Activated CD8-positive, alpha-beta memory T cell treated with anti-CD3 and anti-CD28 coated beads for 1 hour (primary cell): ENCODE measurements at places on chromosomes 2 and 18.

- no peak for DNase-seq
These were observed 362.0 kb downstream of the SOCS6 start for GRCh38 chr18:70650878-70651277.

- DNase-seq, result no peak
These were observed 735.4 kb upstream of the FANCL start for GRCh38 chr2:58976375-58977071.

GRCh38 chr18:36812678-36813077, 16.1 kb downstream of the TPGS2 start:
- DNase-seq, result no peak

DNA sequence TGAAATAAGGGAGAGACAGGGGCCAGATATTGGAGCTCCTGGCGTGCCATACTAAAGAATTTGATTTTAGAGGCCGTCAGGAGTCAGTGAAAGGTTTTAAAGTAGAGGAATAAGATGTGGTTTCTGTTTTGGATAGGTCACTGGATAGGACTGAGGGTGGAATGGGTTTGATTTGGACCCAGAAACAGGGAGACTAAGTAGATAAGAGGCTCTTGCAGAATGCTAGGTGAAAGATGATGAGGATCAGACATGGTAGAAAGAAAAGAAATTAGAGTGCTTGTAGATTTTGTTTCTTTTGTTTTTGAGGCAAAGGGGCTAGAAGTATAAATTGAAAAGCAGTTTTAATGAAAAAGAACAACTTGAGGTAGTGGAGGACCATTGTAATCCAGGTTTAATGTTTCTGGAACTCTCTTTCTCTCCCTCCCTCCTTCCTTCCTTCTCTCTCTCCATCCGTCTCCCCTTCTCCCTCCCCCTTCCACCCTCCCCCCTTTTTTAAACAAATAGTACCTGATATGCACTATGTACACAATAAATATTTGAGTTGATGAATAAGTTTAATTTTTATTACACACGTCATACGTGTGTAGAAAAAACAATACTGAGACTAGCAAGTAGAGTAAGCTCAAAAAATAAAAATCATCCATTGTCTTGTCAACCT, 1.9 kb downstream of the NDUFV2 start:
- no peak for DNase-seq

DNA sequence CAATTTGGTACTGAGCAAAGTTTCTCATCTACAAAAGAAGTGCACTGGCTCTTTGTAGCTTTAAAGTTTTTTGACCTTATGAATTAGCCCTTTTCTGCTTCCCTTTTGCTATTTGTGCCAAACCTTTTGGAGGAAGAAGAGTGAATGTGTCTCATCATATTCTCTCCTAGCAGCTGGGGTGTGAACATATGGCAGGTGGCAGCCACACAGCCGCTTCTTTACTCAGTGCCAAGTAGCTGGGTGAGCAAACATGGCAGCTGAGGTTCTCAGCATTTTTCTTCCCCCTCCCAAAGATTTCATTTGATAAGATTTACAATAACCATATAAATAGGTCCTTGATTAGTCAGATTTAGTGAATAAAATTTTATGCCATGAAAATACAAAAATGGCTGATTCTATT, 46.7 kb upstream of the STK17B start:
- no peak for DNase-seq

DNA sequence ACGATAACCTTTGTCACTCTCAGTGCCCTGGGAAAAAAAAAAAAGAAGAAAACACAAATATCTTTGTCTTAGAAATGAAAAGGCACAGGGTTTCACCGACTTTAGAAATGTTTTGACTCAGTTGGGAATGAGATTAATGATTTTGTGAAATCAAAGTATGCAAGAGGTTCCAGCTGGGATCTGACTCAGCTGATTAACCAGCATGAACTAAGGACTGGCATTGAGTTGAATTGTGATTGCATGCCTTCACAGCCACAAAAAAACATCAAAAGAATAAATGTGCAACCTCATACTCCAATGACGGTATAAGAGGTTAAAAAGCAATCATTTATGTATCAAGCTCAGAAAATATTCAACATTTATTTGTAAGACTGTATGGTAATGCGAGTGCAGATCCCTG, 566.6 kb upstream of the DSEL start:
- DNase-seq, result no peak

DNA sequence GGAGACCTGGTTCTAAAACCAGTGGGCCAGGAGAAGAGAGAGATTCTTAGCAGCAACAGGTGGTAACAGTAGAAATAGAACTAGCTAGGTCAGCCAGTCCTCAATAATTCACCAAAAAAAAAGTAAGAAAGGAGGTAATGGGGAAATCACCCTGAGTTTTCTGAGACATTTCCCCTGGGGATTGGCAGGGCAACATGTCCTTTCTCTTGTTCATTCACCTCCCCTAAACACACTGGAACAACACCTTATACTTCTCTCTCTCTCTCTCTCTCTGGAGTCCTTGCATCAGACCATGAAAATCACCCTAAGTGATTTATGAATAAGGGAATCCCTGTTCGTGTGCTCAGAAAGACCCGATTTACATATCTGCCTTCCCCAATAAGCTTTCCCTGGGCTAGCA, 64.8 kb downstream of the COX7A2L start:
- DNase-seq, result no peak

DNA sequence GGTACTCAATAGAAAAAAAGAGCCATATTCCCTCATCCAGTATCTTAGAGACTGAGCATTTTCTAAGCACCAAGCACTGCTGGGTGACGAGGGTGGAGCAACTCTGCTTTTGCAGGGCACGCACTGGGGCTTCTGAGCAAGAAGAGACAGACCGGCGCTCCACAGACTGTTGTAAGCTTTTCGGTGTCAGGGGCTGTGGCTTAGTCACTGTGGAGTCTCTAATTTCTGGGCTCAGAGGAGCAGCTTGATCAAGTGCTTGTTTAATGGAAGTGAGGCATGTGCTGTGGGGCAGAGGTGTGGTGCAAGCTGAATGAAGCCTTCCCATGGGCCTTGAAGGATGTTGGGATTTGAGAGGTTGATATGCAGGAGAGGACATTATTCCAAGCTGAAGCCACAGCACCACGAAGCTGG, 227.1 kb downstream of the MYCN start:
- no peak for DNase-seq

DNA sequence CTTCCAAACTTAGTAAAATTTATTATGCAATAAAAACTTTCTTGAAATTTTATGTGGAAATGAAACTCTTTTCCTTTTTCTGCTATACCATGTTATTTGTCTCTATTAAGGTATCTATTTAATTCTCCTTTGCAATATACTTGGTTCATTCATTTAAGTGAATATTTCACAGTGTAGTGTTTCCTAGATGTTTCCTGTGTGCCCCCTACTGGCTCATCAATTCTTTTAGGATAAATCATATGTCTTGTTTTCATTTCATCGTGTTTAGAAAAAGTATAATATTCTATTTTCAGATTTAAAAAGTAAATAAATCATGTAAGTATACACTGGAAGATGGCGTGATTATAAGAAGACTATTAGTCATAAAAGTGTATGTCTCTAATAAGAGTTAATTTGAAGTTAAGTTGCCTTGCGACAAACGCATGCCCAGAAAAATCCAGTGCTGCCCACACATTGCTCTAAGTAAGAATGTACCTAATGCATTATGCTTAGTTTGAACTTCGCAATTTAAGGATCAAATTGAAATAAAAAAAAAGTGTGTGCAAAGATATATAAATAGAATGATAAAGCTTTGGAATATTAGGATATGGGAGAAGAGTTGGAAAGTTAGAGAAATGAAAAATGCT, 525.4 kb downstream of the KCNJ3 start:
- no peak for DNase-seq

DNA sequence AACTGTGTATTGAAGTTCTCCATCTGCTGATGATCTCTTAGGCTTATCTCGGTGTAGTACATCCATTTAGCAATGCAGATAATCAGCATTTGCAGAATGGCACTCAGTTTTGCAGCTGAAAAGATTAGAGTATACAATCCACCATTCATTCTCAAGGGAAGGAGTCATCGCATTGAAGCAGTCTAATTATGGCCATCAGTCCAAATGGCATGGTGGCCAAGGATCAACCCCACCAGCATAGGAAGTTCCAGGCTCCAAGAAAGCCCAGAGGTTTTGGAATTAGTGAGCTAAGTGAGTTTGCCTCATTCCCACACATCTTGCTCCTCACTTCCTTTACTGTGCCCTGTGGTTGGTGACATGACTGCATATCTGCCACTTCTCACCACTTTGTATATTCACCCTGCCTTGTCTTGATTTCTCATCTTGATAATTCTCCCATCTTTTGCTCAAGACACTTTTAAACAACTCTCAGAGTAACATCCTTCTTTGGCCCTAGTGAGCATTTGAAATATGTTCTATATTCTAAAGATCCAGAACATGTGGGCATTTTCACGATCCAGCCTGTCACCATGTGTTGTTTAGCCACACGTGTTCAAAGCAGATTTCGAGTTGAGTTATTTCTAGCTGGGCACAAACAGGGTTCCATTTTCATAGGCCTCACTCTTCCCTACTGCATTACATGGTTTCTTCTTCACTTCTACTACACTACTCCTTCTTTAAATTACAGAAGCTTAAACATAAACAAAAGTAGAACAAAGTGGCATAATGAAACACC, 1119.8 kb downstream of the TSN start:
- no peak for DNase-seq

- DNase-seq, result no peak
These were observed 241.5 kb downstream of the SATB2 start for GRCh38 chr2:199216253-199216652.

DNA sequence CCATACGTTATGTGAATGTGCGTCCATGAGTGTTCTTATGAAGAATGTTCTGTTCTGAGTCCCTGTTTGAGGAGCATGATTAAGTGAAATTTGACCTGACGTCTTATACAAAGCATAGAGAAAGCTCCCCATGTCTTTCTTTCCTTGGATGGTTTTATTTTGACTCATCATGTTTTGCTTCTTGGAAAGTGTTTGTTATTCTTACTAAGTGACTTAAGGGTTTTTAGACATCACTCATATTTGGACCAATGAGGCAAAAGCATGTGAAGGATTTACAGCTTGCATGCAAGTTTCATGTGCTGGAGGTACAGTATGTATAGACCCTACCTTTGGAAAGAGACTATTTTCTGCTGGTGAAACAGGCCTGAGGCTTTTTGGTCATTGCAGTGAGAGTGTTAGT, 33.5 kb upstream of the ZEB2 start:
- no peak for DNase-seq

- DNase-seq, result no peak
These were observed 227.5 kb upstream of the FOSL2 start for GRCh38 chr2:28165087-28165635.

- DNase-seq, result no peak
These were observed 8.5 kb upstream of the ROCK2 start for GRCh38 chr2:11352781-11353537.

DNA sequence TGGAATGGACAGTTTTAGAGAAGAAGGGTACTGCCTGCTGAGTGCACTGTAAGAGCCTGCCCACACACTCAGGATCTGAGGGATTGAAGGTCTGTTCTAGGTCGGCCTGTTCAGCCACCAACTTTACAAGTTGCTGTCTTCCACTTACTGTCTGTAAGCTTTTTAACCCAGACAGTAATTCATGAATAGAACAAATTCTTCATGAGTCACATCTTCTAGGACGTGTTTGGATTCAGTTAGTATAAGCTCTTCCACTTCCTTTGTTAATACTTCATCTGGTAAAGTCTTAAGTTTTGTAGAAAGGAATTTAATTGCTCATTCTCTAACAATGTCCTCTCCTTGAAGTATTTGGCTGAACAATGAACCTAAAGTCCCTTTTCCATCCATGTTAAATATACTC, 74.6 kb downstream of the PDE11A start:
- DNase-seq, result no peak

GRCh38 chr2:135546436-135546835, 15.2 kb downstream of the R3HDM1 start:
- no peak for DNase-seq

DNA sequence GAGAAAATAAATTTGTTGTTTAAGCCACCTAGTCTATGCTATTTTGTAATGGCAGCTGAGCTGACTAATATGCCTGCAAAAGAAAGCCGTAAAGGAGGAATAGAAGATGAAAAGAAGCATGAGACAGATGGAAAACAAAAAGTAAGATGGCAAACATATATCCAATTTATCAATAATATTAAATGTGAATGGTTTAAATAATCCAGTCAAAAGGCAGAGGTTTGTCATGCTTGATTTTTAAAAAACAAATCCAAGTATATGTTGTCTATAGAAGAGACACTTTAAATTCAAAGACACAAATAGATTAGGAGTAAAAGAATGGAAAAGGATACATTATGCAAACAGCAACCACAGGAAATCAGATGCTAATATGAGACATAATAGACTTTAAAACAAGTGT, 35.4 kb upstream of the EMILIN2 start:
- DNase-seq, result no peak
